Lower leg skin (tissue), 4 donors: ENCODE measurements at places on chromosomes 13 and 19. TPM values are rescaled to one million over a fixed set of nuclear protein-coding genes. Genes with fewer than 3 reads are reported as not detected.

CADM4 gene
- total RNA-seq = 28.3 TPM

PEX11G gene
- total RNA-seq = 4.2 TPM

TEX29 gene
- total RNA-seq = not detected

TNNI3 gene
- not detected for total RNA-seq

PTPRH gene
- total RNA-seq = 0.30 TPM

NKPD1 gene
- 100 TPM for total RNA-seq

DNA sequence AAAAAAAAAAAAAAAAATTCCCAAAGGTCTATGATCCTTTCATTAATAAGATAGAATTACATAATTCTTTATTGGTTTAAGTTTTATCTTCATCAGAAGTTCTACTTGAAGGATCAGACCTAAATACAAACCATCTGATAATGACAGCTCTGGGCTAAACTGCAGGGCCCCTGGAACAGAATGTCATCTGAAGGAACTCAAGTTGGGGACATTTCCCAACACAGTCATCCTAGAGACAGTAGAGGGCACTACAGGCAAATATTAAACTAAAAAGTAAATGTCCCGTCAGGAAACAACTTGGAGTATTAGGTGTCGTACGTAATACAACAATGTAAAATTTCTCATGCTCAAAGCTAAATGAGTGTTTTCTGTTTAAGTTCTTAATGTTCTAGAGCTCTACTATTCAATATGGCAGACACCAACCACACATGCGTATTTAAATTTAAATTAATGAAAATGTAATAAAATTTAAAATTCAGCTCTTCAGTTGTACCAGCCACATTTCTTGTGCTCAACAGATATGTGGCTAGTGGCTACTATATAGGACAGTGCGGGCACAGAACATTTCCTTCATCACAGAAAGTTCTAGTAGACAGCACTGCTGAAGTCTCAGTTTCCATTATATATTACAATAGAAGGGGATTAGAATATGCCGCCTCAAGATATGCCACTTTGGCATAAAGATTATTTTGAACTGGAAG, 21.8 kb upstream of the NAXD start:
- DNase-seq = peak; percentile 27

GRCh38 chr19:35717665-35718344, at the start of gene KMT2B:
TSS of gene KMT2B (plus strand) at chr19:35718003. CDS start at chr19:35718019, 16 bp downstream.
- no peak for DNase-seq
